HepG2 (cell line): ENCODE measurements at places on chromosomes 5 and 9.

- DNase-seq, result no peak
Observed at GRCh38 chr9:37562826-37563225, 13.4 kb downstream of the FBXO10 start.

GRCh38 chr5:55853818-55854217 lies 2.7 kb downstream of the IL31RA start:
- no peak for DNase-seq

DNA sequence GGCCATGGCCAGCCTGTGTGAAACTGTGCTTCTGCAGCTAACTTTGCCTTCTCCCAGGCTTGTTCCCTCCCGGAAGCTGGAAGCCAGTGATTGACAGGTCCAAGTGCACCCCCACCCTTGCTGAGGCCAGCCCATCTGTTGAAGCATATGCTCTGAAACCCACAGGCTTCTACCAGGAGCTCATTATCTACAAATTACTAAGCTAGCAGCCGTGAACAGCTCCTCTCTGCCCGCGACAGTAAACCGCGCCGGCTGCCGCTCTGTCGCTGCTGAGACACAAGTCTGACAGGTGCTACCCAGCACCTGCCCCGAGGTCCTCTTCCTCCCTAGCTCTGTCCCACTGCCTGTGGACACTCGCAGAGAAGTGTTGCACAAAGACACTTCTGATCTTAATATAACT lies 490.9 kb downstream of the GADD45G start:
- DNase-seq, result no peak

DNA sequence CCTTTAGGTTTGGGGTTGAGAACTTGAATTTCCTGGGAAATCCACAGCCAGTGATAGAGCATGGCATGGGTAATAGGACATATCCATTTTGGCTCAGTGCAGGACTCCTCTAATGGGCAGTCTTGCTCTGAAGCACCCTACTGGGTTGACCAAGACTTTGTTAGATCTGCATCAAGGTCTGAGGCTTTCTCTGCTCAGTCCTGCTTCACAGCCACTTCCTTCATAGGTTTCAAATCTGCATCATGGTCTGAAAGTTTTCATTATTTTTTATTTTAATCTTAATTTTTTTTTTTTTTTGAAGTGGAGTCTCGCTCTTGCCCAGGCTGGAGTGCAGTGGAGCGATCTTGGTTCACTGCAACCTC lies 36.5 kb downstream of the KIF2A start:
- DNase-seq, result no peak

DNA sequence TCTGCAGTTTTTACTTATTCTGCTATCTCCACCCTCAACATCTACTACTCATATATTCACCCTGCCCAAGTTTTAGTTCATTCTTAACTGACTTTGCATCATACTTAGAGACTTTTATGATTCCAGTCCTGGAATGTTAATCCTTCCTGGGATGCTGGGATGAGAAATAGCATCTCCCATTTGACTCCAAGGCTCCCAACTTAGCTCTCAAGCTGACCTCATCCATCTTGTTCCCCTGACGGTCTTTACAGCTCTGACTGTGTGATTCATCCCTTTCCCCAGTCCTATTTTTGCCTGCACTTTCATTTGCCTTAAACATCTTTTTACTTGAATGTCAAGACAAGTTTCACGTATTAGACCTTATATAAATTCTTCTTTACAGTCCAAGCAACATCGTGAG lies 297.8 kb downstream of the EPB41L4A start:
- DNase-seq, result no peak

- DNase-seq, result no peak
Observed at GRCh38 chr5:16642867-16643266, 26.1 kb upstream of the RETREG1 start.

GRCh38 chr9:110125207-110125751 lies 82.7 kb downstream of the C9orf152 start:
- peak; percentile 95 for DNase-seq

- DNase-seq, result no peak
Observed at GRCh38 chr9:76588316-76588715, 129.3 kb downstream of the GCNT1 start.

- no peak for DNase-seq
Observed at GRCh38 chr5:74623748-74624408, 16.6 kb downstream of the ENC1 start.

GRCh38 chr5:135053989-135054388 lies 20.0 kb upstream of the PITX1 start:
- DNase-seq, result peak; percentile 78

DNA sequence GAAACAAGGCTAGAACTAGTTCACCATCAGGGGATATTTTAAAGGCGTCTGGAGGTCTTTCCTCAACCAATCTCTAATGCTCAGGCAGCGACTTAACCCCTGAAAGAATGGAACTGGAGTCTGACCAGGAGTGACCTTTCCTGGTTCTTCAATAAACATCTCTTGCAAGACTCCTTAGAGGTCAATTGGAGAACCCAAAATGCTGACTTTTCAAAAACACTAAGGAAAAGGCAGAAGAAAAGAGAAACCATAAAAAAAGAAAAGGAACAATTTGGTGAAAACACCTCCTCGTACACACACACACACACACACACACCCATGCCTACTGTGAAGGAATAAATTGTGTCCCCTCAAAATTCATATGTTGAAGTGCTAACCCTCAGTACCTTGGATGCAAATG lies 12.3 kb downstream of the TIMD4 start:
- no peak for DNase-seq

DNA sequence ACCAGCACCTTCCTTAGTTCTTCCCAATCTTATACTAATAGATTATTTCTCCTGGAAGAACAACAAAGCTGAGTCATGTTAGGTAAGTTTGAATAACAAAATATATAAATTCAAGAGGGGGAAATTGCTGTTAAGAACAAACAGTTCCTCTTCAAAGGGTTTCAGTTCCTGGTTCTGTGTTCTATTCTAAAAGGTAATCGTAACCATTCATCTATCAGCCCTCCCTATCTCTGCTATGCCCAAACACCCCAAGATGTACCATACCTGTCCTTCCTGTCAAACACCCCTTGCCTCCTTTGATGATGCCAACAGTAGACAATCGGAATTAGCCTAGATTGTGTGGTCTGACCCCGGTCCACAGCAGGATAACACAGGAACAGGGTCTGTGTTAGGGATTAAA lies 4.2 kb upstream of the RNF180 start:
- DNase-seq, result no peak

DNA sequence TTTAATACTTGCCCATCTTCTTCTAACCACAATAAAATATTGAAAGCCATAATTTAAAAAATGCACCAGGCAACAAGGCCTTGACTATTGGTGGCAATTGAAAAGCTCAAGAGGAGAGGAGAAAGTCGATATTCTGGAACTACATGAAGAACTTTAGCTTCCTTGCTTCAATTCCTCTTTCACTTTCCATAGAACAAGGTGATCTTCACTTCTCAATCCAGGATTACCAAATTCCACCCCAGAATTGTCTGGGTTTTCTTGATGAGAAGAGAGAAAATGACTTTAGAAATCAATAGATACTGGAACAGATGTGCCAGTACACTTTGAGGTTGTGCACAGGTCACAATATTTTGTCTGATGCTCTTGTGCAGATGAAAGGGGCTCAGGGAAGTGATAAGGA lies 52.2 kb downstream of the PTCD2 start:
- no peak for DNase-seq

DNA sequence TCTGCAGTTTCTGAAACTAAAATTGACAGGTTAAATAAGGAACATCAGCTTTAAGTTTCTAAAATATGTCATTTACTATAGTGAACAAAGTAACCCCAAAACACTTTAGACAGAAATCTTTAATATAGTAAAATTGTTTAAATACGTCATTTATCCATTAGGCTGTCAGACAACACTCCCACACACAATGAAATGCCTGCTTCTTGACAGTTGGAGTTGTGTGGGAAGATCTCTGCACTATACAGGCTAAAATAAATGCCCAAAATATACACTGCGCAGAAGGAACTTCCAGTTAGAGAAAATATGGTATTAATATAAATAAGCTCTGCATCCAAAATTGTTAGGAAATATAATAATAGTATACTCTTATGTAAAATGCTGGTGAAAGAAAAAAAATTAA lies 794.4 kb downstream of the CDH18 start:
- no peak for DNase-seq

DNA sequence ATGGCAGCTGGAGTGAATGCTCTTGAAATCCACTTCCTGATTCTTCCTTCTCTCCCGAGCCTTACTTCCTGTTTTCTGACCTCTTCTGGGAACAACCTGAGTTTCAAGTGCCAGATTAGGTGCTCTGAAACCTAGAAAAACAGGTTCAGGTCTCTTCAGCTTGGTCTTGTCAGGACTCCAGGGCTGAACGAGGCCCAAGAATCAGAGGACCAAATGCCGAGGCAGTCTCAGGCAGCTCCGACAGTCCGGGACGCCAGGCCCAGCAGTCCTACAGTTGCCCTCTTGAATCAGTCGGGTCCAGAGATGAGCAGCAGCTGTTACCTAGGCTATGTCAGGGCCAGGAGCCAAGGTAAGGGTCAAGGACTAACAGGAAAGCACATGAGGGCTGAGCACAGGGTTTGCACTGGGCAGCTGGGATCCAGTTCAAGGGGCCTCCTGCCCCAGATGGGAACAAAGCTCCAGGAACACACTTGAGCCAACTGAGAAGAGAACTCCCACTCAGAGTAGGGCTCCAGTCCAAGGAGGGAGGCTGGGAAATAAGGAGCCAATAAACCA lies 38.3 kb upstream of the ADRA1B start:
- no peak for DNase-seq

DNA sequence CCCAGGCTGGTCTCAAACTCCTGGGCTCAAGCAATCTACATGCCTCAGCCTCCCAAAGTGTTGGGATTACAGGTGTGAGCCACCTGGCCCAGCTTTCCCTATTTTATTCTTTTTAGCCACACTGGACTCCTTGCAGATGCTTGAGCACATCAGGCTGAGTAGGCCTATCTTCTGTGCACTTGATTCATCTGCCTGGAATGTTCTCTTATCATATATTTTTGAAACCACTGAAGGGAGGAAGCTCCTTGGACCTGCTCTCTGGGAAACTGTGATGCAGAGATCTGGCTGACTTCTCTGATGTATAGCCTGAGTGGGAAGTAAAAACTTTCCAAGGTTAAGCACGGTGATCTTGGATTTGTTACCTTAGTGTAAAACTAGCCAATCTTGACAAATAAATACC lies 6.5 kb upstream of the MAT2B start:
- DNase-seq, result no peak

- peak; percentile 93 for DNase-seq
Observed at GRCh38 chr5:145975361-145976066, 39.1 kb downstream of the SH3RF2 start.

DNA sequence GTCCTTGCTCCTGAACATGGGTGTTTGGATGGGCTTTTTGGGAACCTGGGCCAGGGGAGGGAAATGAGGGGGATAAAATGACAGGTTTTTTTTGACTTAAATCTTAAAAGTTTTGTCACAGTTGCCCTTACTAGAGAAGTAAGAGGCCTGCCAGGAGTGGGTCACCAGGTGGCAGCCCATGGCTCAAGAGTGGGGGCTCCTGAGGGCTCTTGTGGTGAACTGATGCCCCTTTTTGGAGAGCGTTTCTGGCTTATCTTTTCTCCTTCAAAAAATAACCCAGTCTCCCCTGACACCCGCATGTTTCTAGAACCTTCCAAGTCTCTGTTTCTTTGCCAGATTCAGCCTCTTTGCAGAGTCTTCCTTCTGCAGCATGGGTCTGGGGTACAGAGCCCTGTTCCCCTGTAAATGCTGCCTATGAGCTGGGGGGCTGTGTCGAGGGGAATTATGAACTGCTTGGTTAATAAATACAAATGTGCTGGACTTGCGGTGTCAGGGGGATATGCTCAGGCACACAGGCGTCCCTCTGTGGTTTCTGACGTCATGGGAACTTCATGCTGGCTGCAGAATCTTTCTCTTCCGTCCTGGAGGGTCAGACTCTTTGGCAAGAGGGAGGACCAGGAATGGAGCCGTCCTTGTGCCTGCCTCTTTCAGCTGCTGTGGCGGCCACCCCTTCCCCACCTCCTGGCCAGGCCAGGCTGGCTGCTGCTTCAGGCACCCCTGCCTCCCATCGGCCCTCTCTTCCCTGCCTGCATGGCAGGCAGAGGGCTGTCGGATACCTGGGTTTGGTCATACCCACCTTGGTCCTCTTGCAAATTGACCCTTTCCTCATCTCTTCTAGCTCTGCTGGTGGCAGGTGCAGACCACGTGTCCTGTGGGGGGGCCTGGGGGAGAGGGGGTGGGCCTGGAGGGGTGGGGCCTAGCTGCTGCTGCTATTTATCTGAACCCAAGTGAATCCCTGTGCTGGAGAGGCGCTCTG lies 30.1 kb downstream of the PTPA start:
- DNase-seq, result no peak

DNA sequence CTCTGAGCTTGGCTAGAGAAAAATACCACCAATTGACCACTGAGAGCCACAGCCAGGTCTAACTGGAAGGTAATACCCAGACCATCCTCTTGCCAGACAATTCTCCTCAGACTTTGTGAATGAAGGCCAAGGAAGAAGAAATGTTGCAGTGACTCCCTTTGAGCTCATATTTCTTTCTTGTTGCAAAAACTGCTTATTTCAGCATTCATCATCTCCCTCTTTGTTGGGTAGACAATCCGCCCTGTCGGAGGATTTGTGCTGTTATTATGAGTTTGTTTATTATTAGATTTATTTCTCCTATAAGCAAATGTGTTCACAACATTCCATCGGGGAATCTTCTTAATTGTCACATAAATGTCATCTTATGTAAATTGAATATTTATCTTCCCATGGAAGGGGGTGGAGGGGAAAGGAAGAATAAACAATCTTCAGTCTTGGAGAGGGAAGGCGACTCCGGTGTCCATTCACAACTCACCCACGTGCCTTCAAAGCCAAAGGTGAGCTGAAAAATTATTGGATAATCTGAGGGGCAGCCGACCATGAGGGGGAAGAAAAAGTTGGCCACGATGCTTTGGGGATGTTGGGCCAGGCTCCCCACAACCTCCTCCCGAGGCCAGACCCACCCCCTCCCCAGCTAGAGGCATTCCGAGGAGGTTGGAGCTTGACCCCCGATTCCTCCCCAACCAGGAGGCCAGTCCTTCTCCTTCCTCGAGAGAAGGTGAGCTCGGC lies 1.8 kb upstream of the JADE2 start:
- no peak for DNase-seq
